Neuronal stem cell (in vitro differentiated cells): ENCODE measurements at places on chromosomes 5 and 9.

DNA sequence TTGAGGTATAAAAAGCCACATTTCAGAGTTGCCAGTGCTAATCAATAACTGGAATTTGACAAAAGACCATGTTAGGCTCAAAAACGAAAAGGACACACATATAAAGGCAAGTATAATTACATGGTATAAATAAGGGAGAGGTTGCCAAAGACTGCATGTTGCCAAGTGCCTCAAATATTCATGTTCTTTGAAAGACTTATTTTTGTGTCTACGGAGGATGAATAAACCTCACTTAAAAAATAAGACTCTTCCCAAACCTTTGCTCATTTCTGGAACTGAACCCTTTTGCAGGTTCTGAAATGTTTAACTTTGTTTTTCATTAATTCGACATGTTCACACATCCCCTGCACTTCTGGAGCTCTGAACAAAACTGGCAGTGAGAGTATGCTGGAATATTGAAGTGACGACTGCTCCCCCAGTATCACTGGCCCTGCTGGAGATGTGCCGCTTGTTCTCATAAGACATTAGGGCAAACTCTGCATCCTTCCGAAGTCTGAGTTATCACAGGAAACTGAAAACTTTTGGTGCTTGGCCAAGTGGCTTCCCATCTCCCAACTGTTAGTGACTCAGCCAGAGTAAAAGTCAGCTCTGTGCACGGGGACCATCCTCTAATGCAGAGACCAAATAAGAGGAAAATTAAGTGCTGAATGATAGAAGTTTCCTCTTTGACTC is 336.8 kb downstream of the GLIS3 start:
- H3K27me3 ChIP-seq = no peaks in the 10 kb centered on the region
- no peak overlapping the region for H3K27ac ChIP-seq
- no peaks in the 10 kb centered on the region for H3K36me3 ChIP-seq
- DNase-seq = no peak
- peaks cover 11% of the 10 kb centered on the region for H3K4me1 ChIP-seq

- peaks cover 25% of the 10 kb centered on the region for H3K4me1 ChIP-seq
- no peak overlapping the region for H3K27ac ChIP-seq
Observed at GRCh38 chr5:14039576-14039975, 95.1 kb upstream of the DNAH5 start.

DNA sequence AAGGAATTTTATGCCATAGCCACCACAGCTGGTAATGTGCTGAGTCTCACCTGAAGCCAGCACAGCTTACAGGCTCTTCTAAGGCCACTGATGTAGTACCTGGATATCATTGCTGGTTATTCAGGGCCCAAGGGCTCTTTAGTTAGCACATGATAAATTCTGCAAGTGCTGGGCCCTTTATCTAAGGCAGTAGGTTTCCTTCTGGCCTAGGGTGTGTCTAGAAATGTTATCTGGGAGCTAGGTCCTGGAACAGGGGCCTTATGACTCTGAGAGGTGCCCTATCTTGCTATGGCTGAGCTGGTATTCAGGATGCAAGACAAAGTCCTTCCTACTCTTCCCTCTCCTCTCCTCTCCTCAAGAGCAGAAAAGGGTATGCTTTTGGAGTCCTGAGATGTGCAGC is 1424.5 kb upstream of the NUDT12 start:
- no peaks in the 10 kb centered on the region for H3K4me1 ChIP-seq
- no peaks in the 10 kb centered on the region for H3K36me3 ChIP-seq
- H3K27ac ChIP-seq = no peak overlapping the region
- DNase-seq = no peak
- H3K4me3 ChIP-seq = no peak overlapping the region

- no peaks in the 10 kb centered on the region for H3K4me1 ChIP-seq
- no peaks in the 10 kb centered on the region for H3K27me3 ChIP-seq
- no peaks in the 10 kb centered on the region for H3K36me3 ChIP-seq
Observed at GRCh38 chr9:5305741-5306140, 1.2 kb upstream of the RLN2 start.

GRCh38 chr5:158039911-158040347 is 181.0 kb upstream of the CLINT1 start:
- no peak for DNase-seq
- no peaks in the 10 kb centered on the region for H3K36me3 ChIP-seq
- H3K4me1 ChIP-seq = no peaks in the 10 kb centered on the region
- H3K27ac ChIP-seq = no peak overlapping the region
- no peaks in the 10 kb centered on the region for H3K27me3 ChIP-seq

DNA sequence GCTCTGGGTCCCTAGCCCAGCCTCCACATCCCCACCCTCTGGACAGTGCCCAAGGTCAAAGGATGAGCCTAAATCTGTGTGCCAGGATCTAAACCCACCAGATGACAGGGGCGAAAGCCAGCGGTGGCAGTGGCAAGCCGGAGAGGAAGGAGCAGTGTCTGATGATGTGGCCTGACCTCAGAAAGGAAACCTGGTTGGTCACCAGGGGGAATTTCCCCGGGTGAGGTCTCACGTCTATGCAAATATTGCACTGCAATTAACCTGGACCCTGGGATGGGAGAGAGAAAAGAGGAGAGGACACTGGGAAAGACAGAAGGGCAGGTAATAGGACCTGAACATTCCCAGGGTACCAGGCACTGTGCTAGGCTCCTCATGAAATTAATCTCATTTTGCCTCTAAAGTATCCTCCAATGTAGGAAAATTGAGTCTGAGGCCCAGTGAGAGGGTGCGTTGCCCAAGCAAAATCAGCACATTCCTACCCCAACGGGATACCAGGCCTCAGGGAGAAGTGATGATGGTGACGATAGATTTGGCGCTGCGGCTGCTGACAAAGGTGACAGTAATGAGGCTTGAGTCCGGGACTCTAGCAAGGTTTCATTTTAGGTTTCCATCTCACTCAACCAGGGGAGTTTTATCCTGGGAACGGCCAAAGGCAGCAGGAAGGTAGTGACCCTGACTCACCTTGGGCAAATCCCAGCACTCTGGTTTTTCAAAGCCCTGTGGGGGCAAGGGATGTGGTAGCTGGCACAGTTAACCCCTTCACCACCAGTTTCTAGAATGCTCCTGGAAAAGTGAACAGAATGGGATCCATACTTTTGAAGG is 13.4 kb upstream of the TNIP1 start:
- H3K36me3 ChIP-seq = no peaks in the 10 kb centered on the region
- no peaks in the 10 kb centered on the region for H3K27me3 ChIP-seq
- no peak overlapping the region for H3K27ac ChIP-seq
- no peaks in the 10 kb centered on the region for H3K4me1 ChIP-seq
- no peak overlapping the region for H3K4me3 ChIP-seq

DNA sequence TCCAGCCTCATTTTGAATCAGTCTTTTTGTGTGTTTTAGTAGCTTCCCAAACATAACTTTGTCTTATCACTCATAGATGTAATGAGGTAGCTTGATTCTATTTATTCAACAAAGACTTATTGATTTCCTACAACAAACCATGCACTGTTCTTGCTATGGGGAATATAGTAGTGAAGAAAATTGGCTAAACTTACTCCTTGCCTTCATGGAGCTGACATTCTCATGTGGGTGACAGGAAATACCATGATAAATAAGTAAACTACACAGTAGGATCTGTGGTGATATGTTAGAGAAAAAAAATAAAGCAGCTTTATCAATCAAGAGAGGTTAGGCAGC is 255.7 kb upstream of the TNC start:
- no peaks in the 10 kb centered on the region for H3K27me3 ChIP-seq
- no peaks in the 10 kb centered on the region for H3K4me1 ChIP-seq
- H3K27ac ChIP-seq = no peak overlapping the region
- H3K4me3 ChIP-seq = no peak overlapping the region
- no peak for DNase-seq
- no peaks in the 10 kb centered on the region for H3K36me3 ChIP-seq

DNA sequence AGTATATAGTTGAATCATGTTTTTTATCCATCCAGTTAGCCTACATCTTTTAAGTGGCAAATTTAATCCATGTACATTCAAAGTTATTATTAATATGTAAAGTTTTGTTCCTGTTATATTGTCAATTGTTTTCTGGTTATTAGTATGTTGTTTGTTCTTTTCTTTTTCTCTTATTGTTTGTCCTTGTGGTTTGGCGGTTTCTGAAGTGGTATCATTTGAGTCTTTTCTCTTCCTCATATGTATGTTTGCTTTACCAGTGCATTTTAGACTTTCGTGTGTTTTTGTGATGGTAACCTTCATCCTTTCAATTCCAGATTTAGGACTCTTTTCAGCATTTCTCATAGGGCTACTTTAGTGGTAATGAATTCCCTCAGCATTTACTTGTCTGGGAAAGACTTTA is 130.4 kb upstream of the RFX3 start:
- H3K27ac ChIP-seq = no peak overlapping the region
- H3K4me3 ChIP-seq = no peak overlapping the region
- no peaks in the 10 kb centered on the region for H3K36me3 ChIP-seq
- no peaks in the 10 kb centered on the region for H3K4me1 ChIP-seq
- H3K27me3 ChIP-seq = no peaks in the 10 kb centered on the region

DNA sequence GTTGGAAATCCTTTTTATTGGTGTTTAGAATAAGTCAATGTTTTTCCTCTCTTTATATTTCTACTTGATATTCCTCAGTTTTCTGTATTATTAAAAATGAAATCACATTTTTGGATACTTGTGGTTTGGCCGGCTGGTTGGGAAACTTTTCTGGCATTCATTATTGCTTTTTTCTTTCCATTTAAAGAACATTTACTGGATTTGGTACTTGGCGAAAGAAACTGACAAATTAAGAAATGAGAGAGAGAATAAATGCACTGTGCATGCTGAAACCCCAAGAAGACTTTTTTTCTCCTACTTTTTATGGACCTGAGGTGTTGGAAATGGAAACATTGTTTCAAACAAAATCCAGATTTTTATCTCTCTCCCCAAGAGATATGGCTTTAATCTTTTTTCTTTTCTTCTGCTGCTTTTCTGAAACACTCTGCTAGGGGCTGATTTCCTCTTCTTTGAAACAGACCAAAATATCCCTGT is 128.4 kb downstream of the SNX18 start:
- H3K4me3 ChIP-seq = no peak overlapping the region
- no peak overlapping the region for H3K27ac ChIP-seq
- no peaks in the 10 kb centered on the region for H3K36me3 ChIP-seq
- H3K27me3 ChIP-seq = no peaks in the 10 kb centered on the region
- no peak for DNase-seq
- H3K4me1 ChIP-seq = peaks cover 5% of the 10 kb centered on the region

DNA sequence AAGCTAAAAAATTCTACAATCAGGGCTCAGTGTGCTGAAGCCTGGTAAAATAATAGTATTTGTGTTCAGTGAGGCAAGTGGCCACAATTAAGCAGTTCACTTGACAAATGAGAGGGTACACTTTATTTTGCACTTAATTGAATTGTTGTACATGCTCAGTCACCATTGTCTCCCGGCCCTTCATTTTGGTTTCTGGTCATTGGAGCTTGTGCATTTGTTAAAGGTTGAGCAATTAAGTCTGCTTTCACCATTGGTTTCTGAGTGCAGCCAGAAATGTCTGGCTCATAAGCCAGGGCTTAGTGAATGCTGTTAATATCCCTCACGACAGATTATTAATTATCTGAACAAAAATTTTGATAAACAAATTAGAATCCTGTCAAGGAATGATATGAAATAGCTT is 89.6 kb downstream of the PRDM6 start:
- H3K4me3 ChIP-seq = no peak overlapping the region
- H3K36me3 ChIP-seq = no peaks in the 10 kb centered on the region
- no peak overlapping the region for H3K27ac ChIP-seq
- peaks cover 1% of the 10 kb centered on the region for H3K4me1 ChIP-seq
- DNase-seq = peak; percentile 8
- H3K27me3 ChIP-seq = no peaks in the 10 kb centered on the region

GRCh38 chr5:180920710-180921109 is 21.8 kb downstream of the BTNL8 start:
- no peaks in the 10 kb centered on the region for H3K36me3 ChIP-seq
- H3K4me3 ChIP-seq = no peak overlapping the region
- no peak overlapping the region for H3K27ac ChIP-seq
- no peaks in the 10 kb centered on the region for H3K27me3 ChIP-seq
- H3K4me1 ChIP-seq = no peaks in the 10 kb centered on the region
- no peak for DNase-seq

GRCh38 chr9:100911273-100911672 is 117.3 kb upstream of the PLPPR1 start:
- H3K4me1 ChIP-seq = no peaks in the 10 kb centered on the region
- H3K27ac ChIP-seq = no peak overlapping the region
- no peaks in the 10 kb centered on the region for H3K36me3 ChIP-seq
- no peak overlapping the region for H3K4me3 ChIP-seq
- DNase-seq = no peak

DNA sequence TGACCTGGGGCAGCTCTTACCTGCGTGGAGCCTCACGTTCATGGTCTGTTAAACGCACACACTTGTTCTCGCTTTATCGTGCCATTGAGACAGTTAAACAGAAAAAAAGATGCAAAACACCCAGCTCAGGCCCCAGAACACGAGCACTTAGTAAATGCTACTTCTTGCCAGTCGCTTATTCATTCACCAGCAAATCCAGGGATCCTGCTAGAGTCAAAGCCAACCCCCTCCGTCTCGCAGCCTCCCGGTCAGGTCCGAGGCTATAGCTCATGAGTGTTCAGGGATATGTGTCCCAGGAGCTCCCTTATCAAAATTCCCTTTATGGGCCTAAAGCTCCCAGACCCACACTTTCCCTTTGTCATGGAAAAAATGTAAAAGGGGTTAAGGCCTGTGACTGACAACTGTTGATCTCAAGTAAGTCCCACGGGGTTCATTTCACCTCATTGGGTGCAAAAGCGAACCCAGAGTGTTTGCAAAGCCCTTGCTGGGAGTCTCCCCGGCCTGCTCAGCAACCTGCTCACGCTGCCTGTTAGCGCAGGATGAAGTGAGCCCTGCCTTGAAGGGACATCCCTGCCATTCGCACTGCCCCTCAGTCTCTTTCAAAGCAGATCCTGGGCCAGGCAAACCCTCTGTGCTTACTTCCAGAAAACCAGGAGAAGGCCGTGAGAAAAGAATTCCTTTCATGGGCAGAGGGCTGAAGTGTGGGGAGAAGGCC is 40.7 kb downstream of the HRH2 start:
- no peak overlapping the region for H3K4me3 ChIP-seq
- H3K36me3 ChIP-seq = no peaks in the 10 kb centered on the region
- H3K27ac ChIP-seq = no peak overlapping the region
- H3K4me1 ChIP-seq = peaks cover 2% of the 10 kb centered on the region
- no peak for DNase-seq
